ENCODE measurements at places on chromosomes 1 and 21.
A peak's percentile ranks its signal among the peaks of the same experiment; 100 is the strongest.

DNA sequence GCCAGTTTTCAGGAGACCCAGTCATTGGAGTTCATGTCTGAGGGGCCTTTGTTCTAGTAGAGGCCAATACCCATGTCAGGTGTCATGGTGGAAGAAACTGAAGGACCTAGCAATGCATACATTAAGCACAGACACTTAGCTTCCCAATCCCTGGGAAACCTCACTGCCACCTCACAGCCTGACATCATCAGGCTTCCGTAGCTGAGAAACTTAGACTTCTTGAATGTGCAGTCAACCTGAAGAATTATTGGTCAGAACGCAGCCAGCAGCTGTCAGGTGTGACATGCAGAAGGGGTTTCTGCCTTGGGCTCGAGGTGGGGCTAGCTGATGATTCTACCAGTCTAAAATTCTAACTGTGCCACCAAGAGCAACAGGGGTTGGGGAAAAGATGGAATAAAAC is 1.9 kb upstream of the ITPKB start:
- no peak for DNase-seq

DNA sequence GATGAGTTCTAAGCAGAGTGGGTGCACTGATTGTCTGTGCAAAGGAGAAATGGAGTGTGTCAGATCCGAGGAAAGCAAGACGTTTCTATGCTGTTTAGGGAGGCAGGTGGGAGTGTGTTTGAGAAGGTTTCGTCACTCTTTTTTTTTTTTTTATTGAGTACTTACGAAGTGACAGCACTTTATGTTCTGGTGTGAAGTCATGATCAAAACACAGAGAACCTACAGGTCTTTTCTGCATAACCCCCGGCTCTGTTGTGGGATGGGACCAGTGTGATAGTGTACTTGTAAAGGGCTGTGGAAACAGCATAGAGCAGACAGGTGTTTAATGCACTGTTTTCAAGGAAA is 26.7 kb downstream of the MIA3 start:
- no peak for DNase-seq

DNA sequence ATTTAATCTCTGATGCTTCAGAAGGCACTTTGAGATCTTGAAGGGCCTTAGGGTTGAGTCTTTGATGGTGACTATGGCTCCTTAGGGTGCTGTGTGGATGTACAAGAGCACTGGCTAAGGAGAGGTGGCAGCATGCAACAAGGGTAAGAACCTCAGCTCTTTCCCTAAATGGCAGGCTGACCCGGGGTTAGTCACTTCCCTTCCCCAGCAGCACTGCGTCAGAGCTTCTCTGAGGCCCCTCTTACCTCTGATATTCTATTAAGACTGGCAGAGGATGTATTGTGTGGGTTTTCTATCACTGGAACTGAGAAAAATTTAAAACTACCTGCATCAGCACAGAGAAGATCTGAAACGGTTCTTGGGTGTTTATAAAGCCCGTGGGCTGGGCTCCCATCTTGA is 11.8 kb downstream of the C1orf116 start:
- DNase-seq = no peak

GRCh38 chr21:42463861-42464515 is 32.0 kb downstream of the RSPH1 start:
- DNase-seq = peak; percentile 49

DNA sequence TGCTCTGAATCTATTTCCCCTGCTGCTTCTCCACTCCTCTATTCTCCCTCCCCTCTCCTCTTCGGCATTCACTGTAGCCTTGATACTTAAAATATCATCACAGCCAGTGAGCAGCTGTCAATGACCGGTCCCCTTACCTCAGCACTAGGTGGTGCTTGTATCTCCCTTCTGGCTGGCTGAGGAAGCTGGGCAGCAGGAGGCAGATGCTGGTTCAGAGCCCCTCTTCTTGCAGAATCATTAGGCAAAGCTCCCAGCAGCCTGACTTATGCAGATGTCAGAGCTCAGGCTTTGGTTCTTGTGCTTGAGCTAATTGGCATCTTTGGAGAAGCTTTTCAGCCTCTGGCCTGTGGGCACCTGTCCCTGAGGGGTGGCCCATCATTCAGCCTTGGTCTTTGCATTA is 31.9 kb upstream of the KCNA2 start:
- DNase-seq = no peak

Measured in fibroblast of gingiva (primary cell).